Activated naive CD4-positive, alpha-beta T cell treated with anti-CD3 and anti-CD28 coated beads for 36 hours (primary cell): ENCODE measurements at places on chromosomes 1 and 21. TPM values are rescaled to one million over a fixed set of nuclear protein-coding genes. Genes with fewer than 3 reads are reported as not detected.

DNA sequence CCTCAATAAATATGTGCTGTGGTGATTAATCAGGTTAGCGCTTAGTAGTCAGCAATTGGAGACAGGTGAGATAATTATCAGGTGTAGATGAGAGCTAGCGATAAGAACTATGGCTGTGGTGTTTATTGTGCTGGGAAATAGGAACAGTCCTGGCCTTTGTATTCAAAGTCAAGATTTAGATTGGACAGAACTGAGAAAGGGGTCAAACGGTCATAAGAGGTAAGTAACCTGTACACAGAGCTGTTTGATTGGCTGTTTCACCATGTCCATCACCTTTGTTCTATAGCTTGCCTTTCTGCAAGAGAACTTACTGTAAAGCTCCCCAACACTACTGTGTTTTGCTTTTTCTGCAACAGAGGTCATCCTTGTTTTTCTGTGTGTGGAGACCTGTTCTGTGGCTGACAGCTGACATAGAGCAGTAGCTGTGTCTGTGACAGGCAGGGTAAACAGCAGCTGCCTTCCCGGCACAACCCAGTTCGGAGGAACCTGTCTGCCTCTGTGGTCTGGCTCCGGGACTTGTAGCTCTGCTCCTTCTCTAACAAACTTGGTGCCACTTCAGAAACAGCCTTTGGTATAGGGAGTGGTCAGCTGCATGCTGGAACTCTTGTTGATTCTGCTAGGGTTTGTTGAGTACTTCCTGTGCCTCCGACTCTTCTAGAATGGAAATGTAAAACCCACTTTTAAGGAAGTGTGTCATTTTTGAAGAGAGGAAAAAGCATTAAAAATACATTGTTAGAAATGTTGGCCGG is 21.1 kb upstream of the CDC42 start:
- peaks cover 59% of the 10 kb centered on the region for H3K4me1 ChIP-seq
- peak; percentile 74 for DNase-seq
- H3K36me3 ChIP-seq, result peaks cover 2% of the 10 kb centered on the region
- peak overlapping the region; percentile 56 for H3K4me3 ChIP-seq
- H3K27me3 ChIP-seq, result no peaks in the 10 kb centered on the region

DNA sequence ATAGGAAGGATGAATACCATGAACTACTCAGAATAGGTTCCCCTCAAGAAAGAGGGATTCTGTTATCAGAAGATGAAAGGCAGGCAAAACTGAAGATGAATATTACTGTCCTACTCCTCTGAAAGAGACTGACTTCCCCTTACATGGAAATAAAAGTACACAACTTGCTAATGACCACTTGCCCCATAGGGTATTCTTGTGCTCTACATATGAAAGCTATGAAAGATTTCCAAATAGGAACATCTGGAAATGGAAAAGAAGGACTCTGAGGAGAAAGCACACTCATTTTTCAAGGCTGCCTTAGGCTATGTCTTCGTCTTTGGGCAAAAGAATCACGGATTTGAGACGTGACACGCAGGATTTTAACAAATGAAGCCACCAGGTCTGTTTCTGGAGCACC is 170.1 kb upstream of the DAB1 start:
- no peak for DNase-seq
- H3K4me1 ChIP-seq, result no peaks in the 10 kb centered on the region
- no peaks in the 10 kb centered on the region for H3K36me3 ChIP-seq
- H3K27me3 ChIP-seq, result no peaks in the 10 kb centered on the region

DNA sequence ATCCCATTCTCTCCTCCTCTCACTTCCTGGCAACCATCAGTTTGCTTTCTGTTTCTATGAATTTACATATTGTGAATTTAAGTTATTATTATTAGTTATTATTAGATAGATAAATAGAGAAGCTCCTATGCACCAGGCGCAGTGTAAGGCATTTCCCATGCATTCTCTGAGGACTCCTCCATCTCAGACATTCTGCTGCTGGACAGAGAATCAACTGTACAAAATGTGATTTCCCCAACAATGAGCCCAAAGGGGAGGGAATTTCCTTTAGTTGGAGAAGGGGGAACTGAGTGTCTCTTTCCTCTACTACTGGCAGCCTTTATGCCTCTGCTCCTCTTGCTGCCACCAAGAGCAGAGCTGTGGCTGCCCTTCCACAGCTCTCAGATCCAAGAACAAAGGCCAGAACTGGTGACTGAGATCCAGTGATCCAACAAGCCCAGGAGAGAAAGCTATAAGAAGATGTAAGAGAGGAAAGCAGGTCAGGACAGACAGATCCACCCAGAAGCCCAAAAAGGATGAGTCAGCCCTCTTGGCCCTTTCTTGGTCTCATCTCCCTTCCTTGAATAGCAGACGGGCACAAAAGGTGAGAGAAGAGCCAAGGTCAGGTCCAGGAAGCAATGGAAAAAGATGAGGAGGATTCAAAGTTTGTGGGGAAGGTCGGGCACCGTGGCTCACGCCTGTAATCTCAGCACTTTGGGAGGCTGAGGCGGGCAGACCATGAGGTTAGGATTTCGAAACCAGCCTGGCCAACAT is 3.5 kb upstream of the IVL start:
- H3K36me3 ChIP-seq, result no peaks in the 10 kb centered on the region
- H3K4me1 ChIP-seq, result peaks cover 2% of the 10 kb centered on the region
- no peak overlapping the region for H3K27ac ChIP-seq
- H3K4me3 ChIP-seq, result no peak overlapping the region
- no peak for DNase-seq

DMBX1 gene
- total RNA-seq, result not detected

TRIM46 gene
- total RNA-seq, result 3.2 TPM

SLAMF7 gene
- 82.2 TPM for total RNA-seq

DNA sequence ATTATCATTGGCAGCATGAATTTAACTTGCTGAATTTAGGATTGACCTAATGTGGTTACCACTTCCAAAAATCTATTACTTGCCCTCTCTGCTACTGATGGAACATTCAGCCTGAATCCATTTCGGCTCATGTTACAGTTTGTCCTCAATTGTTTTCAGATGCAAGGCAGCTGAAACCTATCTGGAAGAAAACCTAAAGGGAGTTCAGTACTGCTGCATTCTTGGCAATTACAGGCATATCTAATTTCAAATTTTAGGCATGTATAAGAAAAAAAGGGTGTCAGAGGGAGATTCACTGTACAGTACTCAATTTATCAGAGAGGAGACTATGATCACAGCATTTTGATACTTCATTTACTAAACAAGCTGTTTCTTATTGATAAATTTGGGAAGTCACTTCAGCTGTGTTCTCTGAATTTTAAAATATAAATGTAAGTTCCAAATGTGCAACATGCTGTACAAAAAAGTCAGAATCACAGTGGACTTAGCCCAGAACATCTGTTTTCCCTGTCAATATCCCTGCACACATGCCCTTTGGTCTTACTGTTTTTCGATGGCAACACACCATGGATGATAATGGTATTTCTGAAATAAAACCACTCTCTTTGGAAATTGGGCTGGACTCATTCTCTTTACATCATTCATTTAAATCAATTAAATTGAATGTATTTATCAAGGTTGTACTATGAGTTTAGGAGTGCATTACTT is 651.6 kb upstream of the ADGRL4 start:
- no peaks in the 10 kb centered on the region for H3K4me1 ChIP-seq
- H3K36me3 ChIP-seq, result no peaks in the 10 kb centered on the region
- H3K27me3 ChIP-seq, result no peaks in the 10 kb centered on the region
- no peak for DNase-seq

CRB1 gene
- total RNA-seq, result not detected
